ENCODE measurements at places on chromosomes 12 and 14.

GRCh38 chr14:103427485-103428443 lies 42.5 kb downstream of the MARK3 start:
- peak; percentile 44 for DNase-seq

DNA sequence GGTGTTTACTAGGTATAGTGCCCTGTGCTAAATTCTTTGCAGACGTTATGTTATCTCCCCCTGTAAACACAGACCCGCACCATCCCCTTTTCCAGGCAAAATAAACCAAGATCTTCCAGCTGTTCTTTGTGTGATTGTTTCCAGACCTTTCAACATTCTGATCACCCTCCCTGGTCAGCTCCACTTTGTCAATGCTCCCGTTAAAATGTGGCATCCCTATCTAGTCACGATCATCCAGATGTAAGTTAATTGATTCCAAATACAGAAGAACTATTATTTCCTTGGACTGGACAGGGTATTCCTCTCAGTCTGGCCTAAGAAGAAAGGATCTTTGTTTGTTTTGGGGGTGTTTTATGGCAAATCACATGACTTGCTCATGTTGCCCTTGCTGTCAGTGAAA lies 127.6 kb upstream of the ARID2 start:
- DNase-seq = no peak

DNA sequence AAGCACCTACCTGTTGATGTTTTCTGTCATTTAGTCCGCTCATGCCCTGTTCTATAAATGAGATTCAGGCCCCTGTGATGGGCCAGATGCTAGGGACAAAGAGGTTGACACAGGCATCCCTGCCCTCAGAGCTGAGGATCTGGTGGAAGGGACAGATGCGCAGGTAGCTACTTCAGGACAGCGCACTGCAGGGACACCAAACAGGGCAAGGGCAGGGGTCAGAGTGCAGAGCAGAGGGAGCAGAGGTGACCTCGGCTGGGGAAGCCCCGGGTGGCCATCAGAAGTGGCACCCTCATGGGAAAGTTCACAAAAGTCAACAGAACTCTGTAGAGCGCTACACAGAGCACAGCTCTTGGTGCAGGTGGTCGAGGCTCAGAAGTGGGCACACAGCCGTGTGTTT lies 5.6 kb upstream of the PNMA1 start:
- no peak for DNase-seq

DNA sequence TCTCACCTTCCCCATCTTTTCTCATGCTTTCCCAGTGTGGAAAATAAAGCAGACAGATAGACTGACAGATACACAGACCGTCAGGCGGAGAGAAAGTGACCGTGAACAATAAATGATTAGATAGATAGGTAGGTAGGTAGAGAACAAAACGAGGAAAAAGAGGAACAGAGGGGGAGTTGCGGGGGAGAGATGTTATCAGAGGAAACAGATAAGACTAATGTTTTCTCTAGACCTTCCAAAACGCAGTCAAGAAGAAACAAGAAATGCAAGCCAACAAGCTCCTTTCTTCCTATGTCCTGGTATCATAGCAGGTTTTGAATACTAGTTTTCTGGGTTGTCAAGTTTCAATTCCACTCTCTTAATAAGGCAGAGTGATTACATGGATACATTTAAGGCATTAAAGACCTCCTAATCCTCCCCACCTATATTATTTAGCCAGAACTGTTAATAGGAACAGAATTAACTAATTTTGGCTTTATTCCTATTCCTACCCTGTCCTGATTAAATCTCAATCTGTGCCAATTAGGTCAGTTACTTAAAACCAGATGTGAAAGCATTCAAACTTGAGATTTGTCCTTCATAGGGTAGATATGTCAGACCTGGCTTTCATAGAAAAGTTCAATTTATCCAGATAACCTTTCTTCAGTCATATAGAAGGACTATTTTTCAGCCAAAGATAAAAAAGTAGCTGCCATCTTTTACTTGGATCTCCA lies 89.0 kb upstream of the PTPRR start:
- DNase-seq = no peak
